SJCRH30 (cell line): ENCODE measurements at places on chromosomes 16 and 17. TPM values are rescaled to one million over a fixed set of nuclear protein-coding genes. Genes with fewer than 3 reads are reported as not detected.
A peak's percentile ranks its signal among the peaks of the same experiment; 100 is the strongest.

The PGAP3 gene
- total RNA-seq: 1.9 and 3.1 TPM in 2 replicates

The NARF gene
- total RNA-seq: 150 and 156 TPM in 2 replicates

DNA sequence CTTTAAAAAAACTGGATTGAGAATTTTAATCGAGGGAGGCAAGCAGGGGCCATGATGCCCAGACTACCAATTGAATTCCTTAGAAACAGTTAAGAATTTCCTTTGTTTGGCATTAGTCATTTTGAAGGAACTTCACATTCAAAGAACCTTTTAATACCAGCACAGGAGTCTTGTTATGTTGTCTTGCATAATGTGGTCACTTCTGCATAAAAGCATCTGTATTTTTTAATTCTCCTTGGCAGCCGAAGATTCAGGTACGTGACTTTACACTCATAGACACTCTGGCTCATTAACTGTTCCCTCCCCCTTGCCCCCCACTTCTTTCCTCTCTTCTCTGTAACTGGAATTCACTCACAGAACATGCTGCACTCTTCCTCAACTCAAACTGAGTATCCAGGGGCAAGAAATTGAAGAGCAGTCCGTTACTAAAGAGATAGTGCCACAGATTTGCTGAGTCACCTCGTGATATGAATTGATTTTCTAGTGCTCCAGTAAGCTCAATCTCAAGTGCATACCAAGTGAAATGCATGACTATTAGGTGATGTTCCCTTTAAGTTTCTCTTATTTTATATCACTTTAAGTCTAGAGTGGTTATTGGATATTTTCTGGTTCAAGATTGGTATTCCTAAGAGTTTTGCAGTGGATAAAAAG is 572.2 kb upstream of the SOX9 start:
- DNase-seq: no peak

DNA sequence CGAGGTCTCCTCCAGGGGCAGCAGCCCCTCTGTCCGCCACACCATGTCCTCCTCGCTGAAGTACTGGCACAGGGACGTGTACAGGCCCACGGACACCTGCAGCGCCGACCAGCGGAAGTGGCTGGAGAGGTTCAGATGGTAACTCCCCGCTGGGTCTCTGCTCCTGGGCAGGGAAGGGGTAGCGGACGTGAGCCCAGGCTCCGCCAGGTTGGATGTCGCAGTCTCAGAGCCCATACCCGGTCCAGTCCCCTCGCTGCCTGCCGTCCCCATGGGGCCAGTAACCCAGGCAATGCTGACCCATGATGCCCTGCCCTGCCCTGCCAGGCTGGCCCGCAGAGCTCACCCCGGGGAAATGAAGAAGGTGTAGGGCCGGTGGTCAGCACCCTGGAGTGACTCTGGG is 33.2 kb downstream of the PKD1 start:
- no peak for DNase-seq

DNA sequence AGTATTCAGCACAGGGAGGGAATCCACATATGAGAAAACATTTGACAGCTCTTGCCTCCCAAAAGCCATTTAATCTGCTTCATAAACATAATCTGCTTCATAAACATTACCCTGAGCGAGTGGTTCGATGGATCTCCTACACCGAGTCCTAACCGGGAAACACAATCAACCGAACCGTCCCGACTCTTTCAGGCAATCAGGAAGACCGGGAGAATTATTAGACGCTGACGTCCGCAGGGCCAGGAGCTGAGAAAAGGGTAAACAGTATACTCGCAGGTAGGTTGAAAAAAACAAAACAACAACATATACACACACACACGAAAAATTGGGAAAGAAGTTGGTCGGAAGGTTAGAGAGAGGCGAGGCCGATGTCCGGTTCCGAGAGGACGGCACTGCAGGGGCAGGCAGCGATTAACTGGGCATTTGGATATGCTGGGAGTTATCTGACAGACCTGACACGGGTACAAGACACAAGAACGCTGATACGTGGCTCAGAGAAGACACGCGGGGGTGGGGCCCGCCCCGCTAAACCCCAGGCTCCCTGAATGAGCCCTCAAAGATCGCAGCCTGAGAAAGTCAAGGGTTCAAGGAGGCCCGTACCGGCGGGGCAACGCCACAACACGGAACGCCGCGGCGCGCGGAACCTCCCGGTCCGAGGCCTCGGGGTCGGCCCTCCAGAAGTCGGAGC is 585 bp downstream of the AP1G1 start:
- no peak for DNase-seq

- DNase-seq: no peak
These were observed 262.0 kb downstream of the CPPED1 start for GRCh38 chr16:12541672-12542071.

DNA sequence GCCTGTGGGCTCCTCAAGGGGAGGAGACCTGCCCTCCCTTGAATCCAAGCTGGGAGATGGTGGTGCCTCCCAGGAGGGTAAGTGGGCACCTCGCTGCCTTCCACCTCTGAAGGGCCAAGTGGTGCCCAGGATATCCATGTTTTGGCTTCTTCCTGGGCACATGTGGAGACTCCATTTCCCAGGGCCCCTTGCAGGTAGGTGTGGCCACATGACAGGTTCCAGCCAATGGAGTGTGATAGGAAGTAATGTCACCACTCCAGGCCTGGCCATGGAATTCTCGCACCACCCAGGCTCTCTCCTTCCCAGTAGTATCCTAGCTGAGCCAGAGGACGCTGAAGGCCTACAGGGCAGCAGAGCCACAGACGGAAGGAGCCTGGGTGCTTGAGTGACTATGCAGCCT is 17.6 kb upstream of the PEMT start:
- DNase-seq: peak; percentile 54

DNA sequence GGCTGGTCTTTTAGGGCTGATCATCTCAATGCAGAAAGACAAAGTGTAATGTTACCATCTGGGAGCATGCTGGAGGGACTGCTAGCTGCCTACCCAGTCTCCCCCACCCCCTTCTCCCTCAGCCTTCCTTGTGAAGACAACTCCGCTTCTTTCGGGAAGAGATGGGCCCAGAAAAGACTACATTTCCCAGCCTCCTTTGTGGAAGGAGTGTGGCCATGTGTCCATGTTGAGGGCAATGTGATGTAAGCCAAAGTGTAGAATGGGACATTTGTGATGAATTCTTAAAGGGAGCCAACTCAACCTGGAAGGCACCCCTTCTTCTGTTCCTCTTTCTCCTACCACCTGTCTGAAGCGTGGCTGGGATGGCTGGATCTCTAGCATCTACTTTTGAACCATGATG is 16.3 kb downstream of the ABCC12 start:
- DNase-seq: no peak

DNA sequence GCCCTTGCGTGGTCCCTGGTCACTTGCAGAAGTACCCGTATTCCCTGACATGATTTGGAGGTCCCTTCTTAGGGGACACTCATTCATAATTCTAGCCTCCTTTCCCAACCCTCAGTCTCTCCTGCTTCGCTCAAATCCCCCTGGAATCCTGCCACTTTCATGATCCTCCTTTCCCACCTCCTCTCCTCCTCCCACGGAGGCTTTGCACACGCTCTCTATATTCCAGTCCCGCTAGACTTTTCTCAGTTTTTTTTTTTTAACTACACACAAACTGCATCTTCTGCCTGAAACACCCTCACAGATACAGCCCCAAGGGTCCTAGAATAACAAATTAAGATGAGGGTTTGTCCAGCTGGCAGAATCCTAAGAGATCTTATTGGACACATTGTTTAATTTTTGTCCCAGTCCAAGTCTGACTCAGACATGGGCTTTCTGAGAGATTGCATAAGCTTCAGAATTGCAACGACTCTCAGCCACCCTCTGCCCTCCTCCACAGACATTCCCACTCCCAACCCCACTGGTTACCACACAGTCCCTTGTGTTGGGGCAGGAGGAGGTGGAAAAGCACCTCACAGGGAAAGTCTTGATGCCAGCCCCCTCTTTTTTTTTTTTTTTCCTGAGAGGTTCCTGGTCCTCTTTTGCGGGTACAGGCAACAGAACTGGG is 739.5 kb upstream of the EEF2KMT start:
- DNase-seq: no peak

- DNase-seq: no peak
These were observed 856.7 kb downstream of the CDH8 start for GRCh38 chr16:61179561-61179960.

DNA sequence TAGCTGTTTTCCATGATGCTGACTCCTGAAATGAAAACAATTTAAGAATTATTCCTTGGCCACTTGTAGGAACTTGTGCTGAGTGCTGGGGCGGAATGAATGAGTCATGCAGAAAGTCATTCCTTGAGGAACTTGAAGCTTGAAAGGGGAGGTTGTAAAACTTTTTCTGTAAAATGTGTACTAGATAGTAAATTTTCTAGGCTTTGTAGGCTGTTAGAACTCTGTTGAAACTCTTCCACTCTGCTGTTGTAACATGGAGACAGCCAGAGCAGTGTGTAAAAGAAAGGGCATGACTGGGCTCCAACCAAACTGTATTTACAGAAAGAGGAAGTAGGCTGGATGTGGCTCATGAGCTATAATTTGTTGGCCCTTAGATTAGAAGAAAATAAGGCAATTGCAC is 46.1 kb downstream of the ABCA8 start:
- no peak for DNase-seq

DNA sequence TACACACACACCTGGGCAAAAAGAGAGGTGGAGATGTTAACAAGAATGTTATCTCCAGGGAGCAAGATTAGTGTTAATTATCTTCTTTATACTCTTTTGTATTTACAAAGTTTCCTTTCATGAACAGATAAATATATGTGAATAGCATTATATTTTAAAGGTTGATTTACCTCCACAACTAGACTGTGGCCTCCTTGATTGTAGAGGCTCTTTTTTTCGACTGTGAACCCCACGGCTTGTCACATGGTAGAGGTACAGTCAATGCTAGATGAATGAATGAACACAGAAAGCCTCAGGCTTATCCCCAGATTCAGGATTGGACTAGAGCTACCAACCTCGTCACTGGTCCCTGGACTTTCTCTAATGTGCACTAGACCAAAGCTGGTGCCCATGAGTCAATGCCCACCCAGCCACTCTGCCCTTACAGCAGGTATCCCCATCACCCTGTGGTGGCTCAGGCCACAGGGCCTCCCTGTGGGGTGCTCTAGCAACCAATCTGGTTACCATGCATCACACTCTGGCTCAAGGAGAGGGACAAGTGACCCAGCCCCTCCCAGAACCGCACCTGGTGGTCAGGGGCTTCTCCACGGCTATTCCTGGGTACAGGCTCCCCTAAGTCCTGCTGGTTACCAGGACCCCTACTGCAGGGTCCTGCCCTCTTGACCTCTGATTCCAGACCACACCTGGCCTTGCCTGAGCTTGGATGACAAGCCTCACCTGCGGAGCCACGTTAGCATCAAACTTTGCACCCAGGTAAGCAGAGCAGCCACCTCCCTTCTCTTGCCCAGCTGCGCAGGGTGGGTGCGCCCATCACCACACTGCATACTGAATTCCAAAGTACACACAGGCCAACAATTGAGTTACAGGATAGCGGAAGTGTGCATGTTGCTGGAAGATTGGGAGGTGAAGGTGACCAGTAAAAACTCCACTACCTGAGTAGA is 101.0 kb downstream of the CDYL2 start:
- DNase-seq: no peak

GRCh38 chr17:17402558-17402957 is 74.2 kb upstream of the MED9 start:
- DNase-seq: no peak

DNA sequence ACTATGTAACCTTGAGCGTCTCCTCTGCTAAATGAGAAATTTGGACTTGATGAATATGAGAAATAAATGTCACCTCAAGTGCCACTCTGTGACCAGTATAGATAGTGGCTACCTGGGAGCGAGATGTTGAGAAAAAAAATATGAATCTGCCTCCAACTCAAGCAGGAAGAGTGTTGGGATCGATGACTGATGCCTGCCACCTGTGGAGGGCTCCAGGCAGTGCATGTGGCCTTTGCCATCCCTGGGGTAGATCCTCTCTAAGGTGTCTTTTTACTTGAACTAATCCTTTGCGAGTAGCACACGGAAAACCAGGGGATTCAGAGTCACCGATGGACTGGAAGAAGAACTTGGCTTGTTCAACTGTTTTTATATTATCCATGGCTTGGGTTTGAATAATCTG is 9.4 kb downstream of the CCDC182 start:
- DNase-seq: peak; percentile 57

GRCh38 chr17:15309793-15310192 is 31.6 kb downstream of the TEKT3 start:
- DNase-seq: no peak

DNA sequence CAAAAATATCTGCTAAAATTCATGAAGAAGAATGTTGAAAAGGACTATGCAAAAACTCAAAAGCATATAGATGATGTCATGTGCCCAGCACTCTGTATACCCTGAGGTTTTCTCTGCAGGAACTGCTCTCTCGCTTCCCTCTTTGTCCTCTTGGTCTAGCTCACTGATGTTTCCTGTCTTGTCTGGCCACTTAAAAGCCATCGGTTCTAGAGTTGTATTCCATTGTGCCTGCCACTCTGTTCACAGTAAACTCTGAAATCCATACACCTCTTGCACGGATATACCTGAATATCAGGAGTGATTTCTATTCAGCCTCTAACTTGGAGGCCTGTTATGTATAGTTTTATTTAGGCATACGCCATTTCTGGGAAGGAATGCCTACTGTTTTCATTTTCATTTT is 101.0 kb upstream of the CNTNAP4 start:
- no peak for DNase-seq

- peak; percentile 63 for DNase-seq
These were observed 12.5 kb downstream of the RBFOX1 start for GRCh38 chr16:7344830-7345780.

DNA sequence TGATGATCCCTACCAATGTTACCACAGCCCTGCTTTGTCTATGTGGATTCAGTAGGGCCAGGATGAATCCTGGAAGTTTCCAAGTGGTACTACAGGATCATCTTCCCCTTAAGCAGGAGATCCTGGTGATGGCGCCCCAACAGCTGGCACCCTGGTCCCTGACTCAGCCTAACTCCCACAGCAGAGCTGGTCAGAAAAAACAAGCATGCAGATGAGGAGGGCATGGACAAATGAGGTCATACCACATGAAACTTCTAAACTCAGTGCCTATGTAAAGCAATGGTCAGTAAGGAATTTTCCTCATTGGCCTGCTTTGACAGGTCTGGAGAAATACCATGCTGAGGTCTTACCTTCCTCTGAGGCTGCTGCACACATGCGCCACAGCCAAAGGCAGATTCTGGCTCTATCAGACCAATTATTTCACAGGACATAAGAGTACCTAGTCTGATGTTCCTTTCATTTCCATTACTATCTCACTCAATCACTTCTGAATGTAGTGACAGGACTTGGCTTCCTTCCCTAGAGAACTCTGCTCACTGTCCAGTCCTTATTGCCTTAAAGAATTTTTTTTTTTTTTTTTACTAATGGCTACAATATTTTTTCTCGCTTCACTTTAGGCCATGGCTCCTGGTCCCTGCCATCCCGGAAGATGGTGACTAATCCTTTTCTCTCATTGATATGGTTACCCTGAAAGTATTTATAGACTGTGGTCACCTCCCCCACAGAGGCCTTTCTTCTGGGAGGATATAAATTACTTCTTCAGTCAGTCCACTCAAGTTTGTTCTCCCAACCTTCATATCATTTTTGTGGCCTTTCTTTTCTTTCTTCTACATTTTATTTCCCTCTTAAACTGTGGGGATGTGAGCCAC is 525.2 kb upstream of the PSMD7 start:
- DNase-seq: no peak

GRCh38 chr17:42485680-42486079 is 27.0 kb downstream of the ATP6V0A1 start:
- no peak for DNase-seq
